ENCODE measurements at places on chromosomes 6 and 20. TPM values are rescaled to one million over a fixed set of nuclear protein-coding genes. Genes with fewer than 3 reads are reported as not detected.

DNA sequence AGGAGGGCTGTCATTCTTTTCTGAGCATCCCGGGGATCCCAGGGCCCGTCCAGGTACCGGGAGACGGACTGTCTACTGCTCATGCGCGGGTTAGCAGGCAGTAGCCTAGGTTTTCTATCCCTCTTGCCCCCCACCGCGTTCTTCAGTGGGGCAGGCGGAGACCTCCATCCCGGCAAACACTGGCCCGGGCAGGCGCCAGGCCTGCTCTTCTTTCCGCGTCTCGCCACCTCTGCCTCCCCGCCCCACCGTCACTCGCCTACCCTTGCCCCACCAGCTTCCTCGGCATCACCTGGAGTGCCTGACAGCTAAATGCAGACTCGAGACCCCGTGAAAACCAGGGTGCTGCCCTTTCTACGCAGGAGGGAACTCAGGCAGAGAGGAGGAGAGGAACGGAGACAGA is 1937.7 kb upstream of the DEFB115 start:
- DNase-seq = no peak
- H3K27ac ChIP-seq = no peak overlapping the region
- H3K27me3 ChIP-seq = no peaks in the 10 kb centered on the region

GRCh38 chr6:20876036-20876435 is 341.8 kb downstream of the CDKAL1 start:
- H3K27ac ChIP-seq = no peak overlapping the region
- no peak for DNase-seq
- no peak overlapping the region for H3K4me3 ChIP-seq
- H3K36me3 ChIP-seq = no peaks in the 10 kb centered on the region

GRCh38 chr6:5050009-5050408 is 35.1 kb upstream of the PPP1R3G start:
- no peaks in the 10 kb centered on the region for H3K4me1 ChIP-seq
- H3K4me3 ChIP-seq = no peak overlapping the region
- no peak for DNase-seq
- H3K36me3 ChIP-seq = no peaks in the 10 kb centered on the region
- no peak overlapping the region for H3K27ac ChIP-seq

GRCh38 chr6:110048221-110048875 is 70.2 kb downstream of the GPR6 start:
- DNase-seq = no peak
- peaks cover 8% of the 10 kb centered on the region for H3K27me3 ChIP-seq
- peaks cover 4% of the 10 kb centered on the region for H3K4me1 ChIP-seq
- no peak overlapping the region for H3K27ac ChIP-seq
- no peak overlapping the region for H3K4me3 ChIP-seq

Gene PCNA
- total RNA-seq = 607 TPM

DNA sequence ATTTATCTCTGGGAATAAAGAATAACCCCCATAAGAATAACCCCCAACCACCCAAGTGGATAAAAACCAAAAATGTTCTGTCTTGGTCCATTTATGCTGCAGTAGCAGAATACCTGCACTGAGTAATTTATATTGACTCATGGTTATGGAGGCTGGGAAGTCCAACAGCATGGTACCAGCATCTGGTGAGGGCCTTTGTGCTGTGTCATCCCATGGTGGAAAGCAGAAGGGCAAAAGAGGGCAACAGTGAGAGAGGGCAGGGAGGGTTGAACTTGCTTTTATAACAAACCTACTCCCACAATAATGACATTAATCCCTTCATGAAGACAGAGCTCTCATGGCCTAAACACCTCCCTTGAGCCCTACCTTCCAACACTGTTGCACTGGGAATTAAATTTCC is 133.7 kb downstream of the ERMARD start:
- H3K27me3 ChIP-seq = peaks cover 11% of the 10 kb centered on the region
- no peaks in the 10 kb centered on the region for H3K4me1 ChIP-seq
- no peaks in the 10 kb centered on the region for H3K36me3 ChIP-seq
- H3K4me3 ChIP-seq = no peak overlapping the region
- DNase-seq = no peak

GRCh38 chr6:100134703-100135102 is 140.7 kb upstream of the MCHR2 start:
- no peak for DNase-seq
- H3K36me3 ChIP-seq = no peaks in the 10 kb centered on the region
- H3K27ac ChIP-seq = no peak overlapping the region
- H3K4me1 ChIP-seq = no peaks in the 10 kb centered on the region
- no peaks in the 10 kb centered on the region for H3K27me3 ChIP-seq
- H3K4me3 ChIP-seq = no peak overlapping the region

Gene LAMA2
- 0.26 TPM for total RNA-seq

- DNase-seq = no peak
- H3K36me3 ChIP-seq = no peaks in the 10 kb centered on the region
- no peak overlapping the region for H3K27ac ChIP-seq
- no peak overlapping the region for H3K4me3 ChIP-seq
Observed at GRCh38 chr6:133243723-133244305, 2.7 kb downstream of the EYA4 start.

- no peaks in the 10 kb centered on the region for H3K36me3 ChIP-seq
- H3K27ac ChIP-seq = no peak overlapping the region
- H3K27me3 ChIP-seq = peaks cover 14% of the 10 kb centered on the region
- no peak overlapping the region for H3K4me3 ChIP-seq
- H3K4me1 ChIP-seq = no peaks in the 10 kb centered on the region
Observed at GRCh38 chr6:6243846-6244245, 76.6 kb downstream of the F13A1 start.

DNA sequence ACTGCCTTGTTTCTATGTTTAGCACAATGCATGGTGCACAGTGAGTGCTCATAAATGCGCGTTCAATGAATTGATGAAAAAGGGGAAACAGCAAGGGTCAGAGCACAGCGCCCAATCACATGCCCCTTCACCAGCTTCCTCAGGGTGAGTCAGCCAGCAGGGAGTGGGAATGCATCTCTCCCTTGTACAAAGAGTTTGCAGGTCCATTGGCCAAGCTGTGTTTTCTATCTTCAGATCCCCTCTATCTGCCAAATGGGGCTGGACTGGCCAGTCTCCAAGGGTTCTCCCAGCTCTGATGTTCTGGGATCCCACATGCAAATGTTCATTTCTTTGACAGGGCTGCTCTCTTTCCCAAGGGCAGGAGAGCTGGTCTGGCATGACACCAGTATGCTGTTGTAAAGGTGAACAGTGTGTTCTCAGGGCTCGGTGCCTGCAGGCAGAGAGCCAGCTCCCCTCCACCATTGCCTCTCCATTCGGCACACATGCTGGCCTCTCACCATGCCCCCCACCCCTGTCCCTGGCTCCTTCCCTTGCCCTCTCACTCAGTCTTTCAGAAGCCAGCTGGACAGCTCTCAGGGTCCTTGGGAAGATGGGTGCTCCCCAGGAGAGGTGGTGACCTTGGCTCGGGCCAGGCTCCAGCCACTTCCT is 25.0 kb downstream of the ANGPT4 start:
- H3K4me3 ChIP-seq = no peak overlapping the region
- H3K36me3 ChIP-seq = no peaks in the 10 kb centered on the region
- no peak overlapping the region for H3K27ac ChIP-seq
- H3K4me1 ChIP-seq = no peaks in the 10 kb centered on the region
- peaks cover 16% of the 10 kb centered on the region for H3K27me3 ChIP-seq
- no peak for DNase-seq
